ENCODE measurements at places on chromosomes 3 and 15.

DNA sequence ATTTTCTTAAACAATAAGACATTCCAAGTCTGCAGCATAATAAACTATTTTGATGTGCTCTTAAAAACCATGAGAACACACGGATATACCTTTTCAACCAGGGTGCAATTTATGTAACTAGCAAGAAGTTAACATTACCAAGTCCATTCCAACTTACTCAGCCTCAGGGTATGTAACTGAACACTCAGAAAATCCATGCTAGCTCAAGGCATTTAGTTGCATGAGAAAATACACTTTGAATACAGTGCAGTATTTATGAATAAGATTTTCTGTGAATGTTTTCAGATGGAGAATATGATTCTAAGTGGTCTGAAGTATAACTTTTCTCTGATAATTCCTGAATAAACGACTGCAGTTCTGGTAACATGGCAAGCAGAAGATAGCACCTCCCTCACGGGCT lies 124.3 kb downstream of the SNRK start:
- no peak for DNase-seq

DNA sequence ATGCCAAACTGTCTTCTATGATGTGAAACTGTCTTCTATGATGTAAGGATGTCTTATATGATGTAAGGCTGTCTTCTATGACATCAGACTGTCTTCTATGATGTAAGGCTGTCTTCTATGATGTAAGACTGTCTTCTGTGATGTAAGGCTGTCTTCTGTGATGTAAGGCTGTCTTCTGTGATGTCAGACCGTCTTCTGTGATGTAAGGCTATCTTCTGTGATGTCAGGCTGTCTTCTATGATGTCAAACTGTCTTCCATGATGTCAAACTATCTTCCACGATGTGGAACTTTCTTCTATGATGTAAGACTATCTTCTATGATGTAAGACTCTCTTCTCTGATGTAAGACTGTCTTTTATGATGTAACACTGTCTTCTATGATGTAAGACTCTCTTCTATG lies 27.9 kb downstream of the MGLL start:
- DNase-seq, result no peak

DNA sequence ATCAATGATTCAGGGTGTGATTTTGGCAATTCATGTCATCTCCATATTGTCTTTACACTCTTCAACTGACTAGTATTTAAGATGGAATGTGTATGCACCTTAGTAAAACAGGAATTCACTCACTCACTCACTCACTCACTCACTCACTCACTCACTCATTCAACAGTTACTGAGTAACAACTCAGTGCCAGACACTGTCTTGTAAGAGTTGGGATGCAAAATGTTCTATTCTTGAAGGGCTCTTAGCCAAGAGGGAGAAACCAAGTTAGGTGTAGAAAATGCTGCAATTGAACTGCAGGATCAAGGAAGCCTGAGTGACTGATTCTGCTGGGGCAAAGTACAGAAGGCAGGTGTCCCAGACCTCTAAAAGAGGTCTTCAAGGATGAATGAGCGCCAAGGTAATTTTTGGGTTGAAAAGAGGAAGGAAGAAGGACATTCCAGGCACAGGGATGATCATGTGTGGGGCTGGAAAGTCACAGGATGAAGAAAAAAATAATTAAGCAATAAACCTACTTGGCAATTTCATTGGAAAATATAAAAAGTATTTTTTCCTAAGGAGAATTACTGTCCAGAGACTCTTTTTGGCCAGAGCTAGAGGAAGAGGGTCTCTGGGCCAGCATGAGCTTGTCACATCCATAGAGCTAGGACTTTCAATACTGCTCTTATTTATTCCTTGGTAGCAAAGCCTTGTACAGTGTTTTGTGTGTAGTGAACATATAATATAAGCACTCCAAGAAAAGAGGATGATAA lies 58.9 kb upstream of the ETV5 start:
- DNase-seq, result no peak

- no peak for DNase-seq
Observed at GRCh38 chr3:165103616-165104015, 25.3 kb upstream of the SI start.

DNA sequence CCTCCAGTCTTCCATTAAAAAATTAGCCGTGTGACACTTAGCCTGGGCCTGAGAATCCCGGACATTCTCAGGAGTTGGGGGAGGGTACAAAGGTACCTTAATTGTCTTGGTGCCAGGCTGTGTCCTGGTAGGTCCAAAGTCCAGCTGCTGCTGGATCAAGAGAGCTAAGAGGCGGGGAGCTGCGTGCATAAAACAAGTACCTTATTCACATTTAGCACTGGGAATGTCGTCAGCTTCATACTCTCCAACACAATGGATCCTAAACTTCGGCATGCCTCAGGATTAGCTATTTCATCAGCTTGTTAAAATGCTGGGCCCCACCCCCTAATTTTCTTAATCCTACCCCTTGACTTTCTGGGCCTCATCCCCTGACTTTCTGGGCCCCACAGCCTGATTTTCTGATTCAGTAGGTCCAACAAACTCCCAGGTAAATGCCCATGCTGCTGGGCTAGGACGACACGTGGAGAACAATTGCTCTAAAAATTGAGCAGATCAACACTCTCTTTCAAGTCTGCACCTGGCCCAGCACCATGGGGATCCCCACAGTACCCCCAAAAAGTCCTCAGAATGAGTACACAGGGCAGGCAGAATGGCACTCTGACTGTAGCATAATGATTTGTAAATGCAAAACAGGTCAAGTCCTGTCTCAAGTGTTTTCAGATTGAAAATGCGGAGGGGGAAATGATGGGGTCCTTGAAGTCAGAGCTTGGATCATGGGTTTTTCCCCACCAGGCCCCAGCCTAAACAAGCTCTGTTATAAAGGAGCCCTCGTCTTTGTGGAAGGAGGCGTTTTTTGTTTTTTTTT lies 5.6 kb upstream of the AEN start:
- DNase-seq, result no peak
